ENCODE measurements at places on chromosomes 7 and 10. TPM values are rescaled to one million over a fixed set of nuclear protein-coding genes. Genes with fewer than 3 reads are reported as not detected.

The CPA4 gene
- 16.7 TPM for total RNA-seq

The CUBN gene
- total RNA-seq = 0.65 TPM

The H2BK1 gene
- not detected for total RNA-seq

The ACHE gene
- total RNA-seq = not detected

The OPN1SW gene
- not detected for total RNA-seq

The FAM107B gene
- 5.3 TPM for total RNA-seq

The CLDN4 gene
- total RNA-seq = not detected

The ARMH3 gene
- total RNA-seq = 5.6 TPM

The ABLIM1 gene
- 0.54 TPM for total RNA-seq

The TMEM72 gene
- not detected for total RNA-seq

The LAMB4 gene
- total RNA-seq = not detected

The CLCN1 gene
- total RNA-seq = not detected

The CALML5 gene
- total RNA-seq = not detected

The FKBP6 gene
- total RNA-seq = not detected

The C10orf53 gene
- total RNA-seq = not detected

The CHAT gene
- not detected for total RNA-seq

The CYP2C8 gene
- not detected for total RNA-seq

Measured in GM23248 (cell line).